Lower lobe of right lung (tissue), 2 donors: ENCODE measurements at places on chromosomes 6 and 20.
A peak's percentile ranks its signal among the peaks of the same experiment; 100 is the strongest.

GRCh38 chr6:104541411-104541810 lies 318.3 kb downstream of the HACE1 start:
- no peak for DNase-seq

DNA sequence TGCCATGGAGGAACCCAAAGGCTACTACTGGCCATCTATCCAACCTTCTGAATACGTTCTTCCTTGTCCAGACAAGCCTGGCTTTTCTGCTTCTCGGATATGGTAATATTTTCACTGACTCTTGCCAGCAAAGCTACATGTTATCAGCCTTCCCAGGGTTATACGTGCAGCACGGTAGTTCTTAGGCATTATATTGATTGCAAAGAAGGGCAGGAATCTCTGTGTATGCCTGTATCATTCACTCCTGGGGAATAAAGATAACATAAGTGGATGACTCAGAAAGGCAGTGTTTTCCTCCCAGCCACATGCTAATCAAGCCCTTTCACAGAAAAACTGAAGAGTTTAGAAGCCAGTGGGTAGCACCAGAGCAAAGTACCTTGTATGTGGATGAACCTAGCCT lies 98.7 kb downstream of the ADGRG6 start:
- no peak for DNase-seq

DNA sequence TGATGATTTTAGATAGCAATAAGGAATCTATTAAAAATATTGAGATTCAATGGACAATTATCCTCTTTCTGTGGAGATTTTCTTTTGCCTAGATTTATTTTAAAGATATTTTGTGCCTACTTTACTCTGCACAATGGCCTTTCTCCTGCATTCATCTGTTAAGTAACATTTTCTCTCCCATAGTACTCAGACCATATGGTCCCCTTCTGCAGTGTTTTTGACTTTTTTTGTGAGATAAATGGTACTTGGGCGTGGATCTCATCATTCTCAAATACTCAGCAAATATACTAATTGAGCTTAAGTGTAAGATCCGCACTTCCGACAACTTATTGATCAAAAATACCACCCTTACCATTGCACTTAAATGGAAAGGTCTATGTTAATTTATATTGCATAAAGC lies 55.8 kb downstream of the PHACTR1 start:
- no peak for DNase-seq

- peak; percentile 53 for DNase-seq
Measured at GRCh38 chr20:4925842-4926530, 75.3 kb downstream of the SLC23A2 start.

DNA sequence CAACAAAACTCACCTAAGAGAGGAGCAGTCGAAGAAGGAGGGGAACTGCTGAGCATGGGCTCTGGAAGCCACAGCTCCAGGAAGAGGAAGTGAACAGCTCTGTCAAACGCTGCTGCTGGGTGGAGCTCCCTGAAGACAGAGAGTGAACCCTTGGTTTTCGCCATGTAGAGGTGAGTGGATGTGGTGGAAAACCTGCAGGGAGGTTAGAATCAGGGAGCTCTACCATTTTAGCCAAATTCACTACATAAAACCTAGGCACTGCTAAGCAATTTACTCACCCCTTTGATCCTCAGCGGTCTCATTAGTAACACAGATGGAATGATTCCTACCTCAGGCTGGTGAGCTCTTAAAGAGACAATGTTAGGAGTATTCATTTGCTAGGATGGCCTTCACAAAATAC lies 19.4 kb upstream of the TFAP2A start:
- no peak for DNase-seq

GRCh38 chr6:99514089-99514488 lies 1.1 kb downstream of the USP45 start:
- DNase-seq = no peak

- no peak for DNase-seq
Measured at GRCh38 chr6:93219447-93219846, 199.9 kb downstream of the EPHA7 start.
